Heart left ventricle (tissue), 16 donors: ENCODE measurements at places on chromosomes 16 and 17. TPM values are rescaled to one million over a fixed set of nuclear protein-coding genes. Genes with fewer than 3 reads are reported as not detected.

LRRC75A gene
- total RNA-seq = 0.98 TPM

DNA sequence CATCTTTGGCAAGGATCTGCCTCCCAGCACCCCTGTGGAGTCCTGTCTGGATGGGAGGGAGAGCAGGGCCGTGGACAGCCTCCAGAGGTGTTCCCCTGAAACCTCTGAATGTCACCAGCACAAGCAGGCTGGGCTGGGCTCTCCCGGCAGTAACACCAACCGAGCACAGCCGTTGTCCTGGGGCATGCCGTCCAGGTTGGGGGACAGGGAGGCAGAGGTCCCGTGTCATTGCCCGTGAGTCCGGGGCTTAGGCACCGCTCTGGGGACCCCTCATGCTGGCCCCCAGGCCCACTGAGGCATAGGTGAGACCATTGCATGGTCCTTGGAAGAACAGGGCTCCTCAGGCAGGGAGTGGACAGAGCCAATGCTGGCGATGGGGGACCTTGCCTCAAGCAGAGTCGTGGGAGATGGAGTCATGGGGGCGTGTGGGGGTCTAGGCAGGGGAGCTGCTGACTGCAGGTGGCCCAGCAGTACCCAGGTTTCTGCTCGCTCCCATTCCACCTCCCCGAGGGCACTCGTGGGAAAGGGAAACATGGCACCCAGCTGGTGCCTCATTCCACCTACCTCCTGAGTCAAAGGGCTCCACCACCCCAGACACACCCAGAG is 17.5 kb downstream of the ENDOV start:
- H3K27me3 ChIP-seq = no peaks in the 10 kb centered on the region
- no peak overlapping the region for H3K4me3 ChIP-seq

- H3K27me3 ChIP-seq = no peaks in the 10 kb centered on the region
- H3K4me1 ChIP-seq = peaks cover 23% of the 10 kb centered on the region
- H3K4me3 ChIP-seq = no peak overlapping the region
- DNase-seq = no peak
Observed at GRCh38 chr16:28188085-28188916, 23.5 kb downstream of the XPO6 start.

DNA sequence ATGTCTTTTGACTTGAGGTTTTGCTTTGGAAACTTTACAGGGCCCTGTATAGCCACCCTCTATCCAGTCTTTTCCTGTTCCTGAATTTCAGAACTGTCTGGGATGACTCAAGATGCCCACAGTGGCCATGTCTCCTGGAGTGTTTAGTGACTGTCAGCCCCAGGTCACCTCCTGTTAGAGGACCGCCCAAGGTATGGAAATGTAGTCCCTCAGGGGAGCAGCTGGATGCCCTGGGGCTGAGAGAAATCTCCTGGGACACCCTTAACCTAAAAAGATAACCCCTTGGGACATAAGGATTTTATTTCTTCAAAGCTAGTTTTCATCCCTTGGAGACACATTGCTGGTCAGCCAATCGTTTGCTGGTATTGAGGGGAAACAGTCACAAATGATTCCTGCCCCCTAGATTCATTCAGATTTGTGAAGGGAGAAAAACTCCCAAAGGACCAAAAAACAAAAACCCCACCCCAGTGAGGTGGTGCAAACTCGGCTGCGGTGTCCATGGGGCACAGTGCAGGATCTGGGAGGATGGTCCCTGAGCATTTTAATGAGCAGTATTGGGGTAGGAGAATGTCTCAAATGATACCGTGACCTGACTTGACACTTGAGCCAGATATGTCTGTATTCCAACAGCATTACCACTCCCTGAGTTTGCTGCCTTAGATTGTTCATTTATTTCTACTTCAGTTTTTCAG is 1.7 kb downstream of the ZNF267 start:
- no peak for DNase-seq
- H3K4me3 ChIP-seq = peak overlapping the region; percentile 100
- H3K27ac ChIP-seq = peak overlapping the region; percentile 98
- H3K36me3 ChIP-seq = peaks cover 28% of the 10 kb centered on the region
- peaks cover 11% of the 10 kb centered on the region for H3K4me1 ChIP-seq

DNA sequence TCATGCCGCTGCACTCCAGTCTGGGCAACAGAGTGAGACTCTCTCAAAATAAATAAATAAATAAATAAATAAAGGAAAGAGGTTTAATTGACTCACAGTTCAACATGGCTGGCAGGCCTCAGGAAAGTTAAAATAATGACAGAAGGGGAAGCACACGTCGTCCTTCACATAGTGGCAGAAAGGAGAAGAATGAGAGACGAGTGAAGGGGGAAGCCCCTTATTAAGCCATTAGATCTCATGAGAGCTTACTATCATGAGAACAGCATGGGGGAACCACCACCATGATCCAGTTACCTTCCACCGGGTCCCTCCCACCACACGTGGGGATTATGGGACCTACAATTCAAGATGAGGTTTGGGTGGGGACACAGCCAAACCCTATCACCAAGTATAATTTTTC is 54.5 kb downstream of the PAFAH1B1 start:
- no peaks in the 10 kb centered on the region for H3K27me3 ChIP-seq
- H3K27ac ChIP-seq = no peak overlapping the region
- DNase-seq = no peak
- H3K4me1 ChIP-seq = peaks cover 4% of the 10 kb centered on the region
- no peak overlapping the region for H3K4me3 ChIP-seq

DNA sequence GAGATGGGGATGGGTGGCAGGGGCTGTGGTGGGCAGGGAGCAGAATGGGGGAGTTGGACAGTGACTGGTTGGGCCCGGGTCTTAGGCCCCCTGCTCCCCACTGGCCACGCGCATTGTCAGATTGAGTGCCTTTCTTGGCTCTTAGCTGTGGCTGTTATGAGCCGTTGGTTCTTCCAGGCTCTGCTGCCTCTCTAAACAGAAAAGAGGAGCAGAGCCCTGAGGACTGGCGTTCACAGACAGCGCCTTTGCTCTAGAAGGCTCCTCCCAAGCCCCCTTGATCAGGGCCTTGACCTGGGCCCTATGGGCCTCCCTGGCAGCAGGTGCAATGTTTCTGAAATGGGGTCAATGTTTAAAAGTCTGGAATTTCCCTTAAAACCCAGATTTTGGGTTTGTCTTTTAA is 14.8 kb upstream of the NUDT16L1 start:
- H3K4me1 ChIP-seq = no peaks in the 10 kb centered on the region
- no peaks in the 10 kb centered on the region for H3K27me3 ChIP-seq
- H3K4me3 ChIP-seq = no peak overlapping the region
- H3K27ac ChIP-seq = peak overlapping the region; percentile 72
- H3K36me3 ChIP-seq = peaks cover 44% of the 10 kb centered on the region

GRCh38 chr17:49939318-49939717 is 29.7 kb upstream of the DLX4 start:
- no peaks in the 10 kb centered on the region for H3K4me1 ChIP-seq
- H3K4me3 ChIP-seq = no peak overlapping the region
- DNase-seq = no peak
- no peaks in the 10 kb centered on the region for H3K36me3 ChIP-seq
- H3K27me3 ChIP-seq = peaks cover 38% of the 10 kb centered on the region

DNA sequence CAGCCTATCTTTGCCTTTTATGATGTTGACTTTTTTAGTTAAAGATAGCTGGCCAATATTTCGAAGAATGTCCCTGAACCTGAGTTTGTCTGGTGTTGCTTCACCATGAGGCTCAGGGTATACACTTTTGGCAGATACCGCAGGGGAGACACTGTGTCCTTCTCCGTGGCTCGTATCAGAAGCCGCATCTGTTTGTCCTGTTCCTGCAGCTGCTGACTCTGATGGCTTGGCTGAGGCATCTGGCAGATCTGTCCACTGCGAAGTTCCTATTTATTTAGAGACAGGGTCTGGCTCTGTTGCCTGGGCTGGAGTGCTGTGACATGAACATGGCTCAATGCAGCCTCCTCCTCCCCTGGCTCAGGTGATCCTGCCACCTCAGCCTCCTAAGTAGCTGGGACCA is 93.5 kb downstream of the CRISPLD2 start:
- H3K27me3 ChIP-seq = no peaks in the 10 kb centered on the region
- peak overlapping the region; percentile 42 for H3K27ac ChIP-seq
- H3K4me1 ChIP-seq = peaks cover 17% of the 10 kb centered on the region
- no peaks in the 10 kb centered on the region for H3K36me3 ChIP-seq
- H3K4me3 ChIP-seq = no peak overlapping the region

DNA sequence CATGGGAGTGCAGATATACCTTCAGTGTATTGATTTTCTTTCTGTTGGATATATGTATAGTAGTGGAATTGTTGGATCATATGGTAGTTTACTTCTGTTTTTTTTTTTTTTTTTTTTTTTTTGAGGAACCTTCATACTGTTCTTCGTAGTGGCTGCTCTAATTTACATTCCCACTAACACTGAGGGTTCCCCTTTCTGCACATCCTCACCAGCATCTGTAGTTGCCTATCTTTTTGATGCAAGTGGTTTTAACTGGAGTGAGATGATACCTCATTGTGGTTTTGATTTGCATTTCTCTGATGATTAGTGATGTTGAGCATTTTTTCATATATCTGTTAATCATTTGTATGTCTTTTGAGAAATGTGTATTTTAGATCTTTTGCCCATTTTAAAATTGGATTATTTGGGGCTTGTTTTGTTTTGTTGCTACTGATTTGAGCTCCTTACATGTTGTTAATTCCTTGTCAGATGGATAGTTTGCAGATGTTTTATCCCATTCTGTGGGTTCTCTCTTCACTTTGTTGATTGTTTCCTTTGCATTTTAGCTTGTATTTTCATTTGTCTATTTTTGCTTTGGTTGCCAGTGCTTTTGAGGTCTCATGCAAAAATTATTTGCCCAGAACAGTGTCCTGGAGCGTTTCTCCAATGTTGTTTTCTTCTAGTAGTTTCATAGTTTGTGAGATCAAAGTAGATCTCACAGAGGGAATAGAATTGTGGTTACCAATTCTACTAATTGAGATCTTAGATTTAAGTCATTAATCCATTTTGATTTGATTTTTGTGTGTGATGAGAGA is 25.0 kb upstream of the BCAS3 start:
- DNase-seq = no peak
- peaks cover 38% of the 10 kb centered on the region for H3K36me3 ChIP-seq
- H3K27ac ChIP-seq = no peak overlapping the region
- H3K4me1 ChIP-seq = no peaks in the 10 kb centered on the region
- no peaks in the 10 kb centered on the region for H3K27me3 ChIP-seq

DNA sequence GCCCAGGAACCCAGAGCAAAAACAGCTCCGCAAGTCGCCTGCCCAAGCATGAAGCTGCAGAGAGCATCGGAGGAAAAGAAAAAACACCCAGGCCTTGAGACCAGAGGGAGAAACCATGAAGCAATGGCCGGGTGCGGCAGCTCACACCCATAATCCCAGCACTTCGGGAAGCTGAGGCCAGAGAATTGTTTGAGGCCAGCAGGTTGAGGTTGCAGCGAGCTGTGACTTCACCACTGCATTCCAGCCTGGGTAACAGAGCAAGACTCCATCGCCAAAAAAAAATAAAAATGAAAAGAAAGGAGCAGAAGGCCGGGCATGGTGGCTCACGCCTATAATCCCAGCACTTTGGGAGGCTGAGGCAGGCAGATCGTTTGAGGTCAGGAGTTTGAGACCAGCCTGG is 40.3 kb downstream of the C16orf95 start:
- no peaks in the 10 kb centered on the region for H3K4me1 ChIP-seq
- no peak overlapping the region for H3K4me3 ChIP-seq
- H3K27me3 ChIP-seq = no peaks in the 10 kb centered on the region
- H3K27ac ChIP-seq = no peak overlapping the region

GRCh38 chr16:19783363-19784182 is 65.5 kb downstream of the IQCK start:
- H3K27me3 ChIP-seq = no peaks in the 10 kb centered on the region
- H3K36me3 ChIP-seq = no peaks in the 10 kb centered on the region
- no peaks in the 10 kb centered on the region for H3K4me1 ChIP-seq
- H3K4me3 ChIP-seq = no peak overlapping the region
- H3K27ac ChIP-seq = no peak overlapping the region

DNA sequence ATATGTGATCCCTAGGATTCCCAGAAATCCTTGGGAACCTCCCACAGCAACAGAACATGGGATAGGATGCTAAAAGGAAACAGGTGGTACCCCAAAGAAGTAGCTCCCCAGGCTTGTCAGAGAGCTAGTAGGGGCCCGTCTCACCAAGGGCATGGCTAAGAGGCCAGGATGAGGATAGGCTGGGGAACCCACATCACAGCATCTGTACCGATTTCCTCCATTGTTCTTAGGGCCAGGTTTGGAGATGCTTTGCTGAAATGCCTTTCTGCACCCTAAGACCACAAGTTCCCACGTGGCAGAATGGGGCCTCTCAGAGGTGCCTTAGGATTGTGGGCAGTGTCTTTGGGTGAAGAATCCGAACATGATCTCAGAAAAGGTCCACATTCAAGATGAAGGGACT is 169.5 kb downstream of the HS3ST3B1 start:
- H3K27ac ChIP-seq = no peak overlapping the region
- H3K27me3 ChIP-seq = no peaks in the 10 kb centered on the region
- no peaks in the 10 kb centered on the region for H3K36me3 ChIP-seq
- no peaks in the 10 kb centered on the region for H3K4me1 ChIP-seq

RRAD gene
- total RNA-seq = 168 TPM

- H3K27ac ChIP-seq = no peak overlapping the region
- no peaks in the 10 kb centered on the region for H3K27me3 ChIP-seq
- no peak overlapping the region for H3K4me3 ChIP-seq
- no peak for DNase-seq
- peaks cover 45% of the 10 kb centered on the region for H3K36me3 ChIP-seq
Observed at GRCh38 chr16:23079675-23080301, 69.5 kb downstream of the USP31 start.

- no peaks in the 10 kb centered on the region for H3K27me3 ChIP-seq
- no peak overlapping the region for H3K4me3 ChIP-seq
- no peak overlapping the region for H3K27ac ChIP-seq
Observed at GRCh38 chr16:19824216-19824615, 60.4 kb downstream of the GPRC5B start.

ITGB4 gene
- 5.9 TPM for total RNA-seq

DNA sequence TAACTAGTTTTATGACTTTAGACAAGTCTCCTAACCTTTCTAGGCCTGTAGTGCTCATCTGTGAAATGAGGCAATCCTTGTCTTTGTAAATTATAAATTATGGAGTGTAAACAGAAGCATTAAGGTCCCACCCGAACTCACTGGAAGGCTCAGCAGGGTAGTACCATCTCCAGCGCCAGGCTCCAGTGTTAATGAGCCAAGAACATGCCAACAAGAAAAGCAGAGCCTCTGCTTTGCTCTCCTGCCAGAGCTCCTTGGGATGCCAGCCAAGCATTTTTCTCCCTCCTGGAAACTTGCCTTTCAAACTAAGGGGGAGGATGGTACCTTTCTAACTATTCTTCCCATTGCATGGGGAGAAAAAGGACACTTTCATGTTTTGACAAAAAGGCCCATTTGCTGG is 14.9 kb downstream of the LIMD2 start:
- peaks cover 17% of the 10 kb centered on the region for H3K4me1 ChIP-seq
- no peak for DNase-seq
- H3K4me3 ChIP-seq = no peak overlapping the region
- peaks cover 92% of the 10 kb centered on the region for H3K36me3 ChIP-seq
- H3K27ac ChIP-seq = no peak overlapping the region

DNA sequence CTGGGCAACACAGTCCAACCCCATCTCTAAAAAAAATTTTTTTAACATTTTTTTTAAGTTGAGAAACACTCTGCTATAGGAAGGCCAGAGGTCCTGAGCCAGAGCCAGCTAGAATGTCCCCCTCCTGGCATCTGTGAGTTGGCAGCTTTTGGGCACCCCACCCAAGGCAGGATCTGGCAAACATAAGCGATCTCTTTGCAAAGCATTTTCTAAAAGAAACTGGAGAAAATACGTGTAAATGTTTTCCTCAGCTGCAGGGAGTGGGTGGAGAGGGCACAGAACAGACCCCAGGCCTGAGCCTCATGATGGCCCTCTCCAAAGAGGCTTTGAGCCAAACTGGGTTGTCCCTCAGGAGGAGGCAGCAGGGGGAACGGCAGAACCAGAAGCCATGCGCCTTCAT is 11.7 kb downstream of the CAVIN1 start:
- peaks cover 93% of the 10 kb centered on the region for H3K4me1 ChIP-seq
- peak overlapping the region; percentile 16 for H3K4me3 ChIP-seq
- H3K36me3 ChIP-seq = peaks cover 8% of the 10 kb centered on the region
